ENCODE measurements at places on chromosomes 4 and X.

GRCh38 chrX:17377795-17378194 is 2.8 kb downstream of the NHS start:
- DNase-seq = no peak

GRCh38 chr4:147583876-147584275 is 33.3 kb upstream of the TMEM184C start:
- no peak for DNase-seq

DNA sequence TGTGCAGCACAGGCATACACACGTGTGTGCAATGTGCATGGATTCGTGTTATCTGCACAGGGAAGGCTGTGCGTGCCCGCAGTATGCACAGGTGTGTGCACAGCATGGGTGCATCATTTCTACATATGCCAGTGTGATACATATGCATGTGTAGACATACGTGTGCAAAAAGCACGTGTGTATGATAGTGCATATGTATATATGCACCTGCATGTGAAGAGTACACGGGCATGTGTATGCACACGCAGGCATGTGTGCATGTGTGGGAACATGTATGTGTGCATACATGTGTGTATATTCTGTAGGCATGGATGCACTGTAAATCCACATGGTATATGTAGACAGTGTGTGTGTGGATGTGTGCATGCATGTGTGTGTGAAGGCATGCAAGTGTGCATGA is 3.9 kb upstream of the ADRA2C start:
- DNase-seq = no peak

- DNase-seq = no peak
Observed at GRCh38 chr4:73917081-73917501, 47.9 kb downstream of the CXCL1 start.

GRCh38 chr4:102193145-102193544 is 152.1 kb downstream of the SLC39A8 start:
- DNase-seq = no peak

- no peak for DNase-seq
Observed at GRCh38 chr4:128665514-128665913, 144.0 kb upstream of the JADE1 start.

DNA sequence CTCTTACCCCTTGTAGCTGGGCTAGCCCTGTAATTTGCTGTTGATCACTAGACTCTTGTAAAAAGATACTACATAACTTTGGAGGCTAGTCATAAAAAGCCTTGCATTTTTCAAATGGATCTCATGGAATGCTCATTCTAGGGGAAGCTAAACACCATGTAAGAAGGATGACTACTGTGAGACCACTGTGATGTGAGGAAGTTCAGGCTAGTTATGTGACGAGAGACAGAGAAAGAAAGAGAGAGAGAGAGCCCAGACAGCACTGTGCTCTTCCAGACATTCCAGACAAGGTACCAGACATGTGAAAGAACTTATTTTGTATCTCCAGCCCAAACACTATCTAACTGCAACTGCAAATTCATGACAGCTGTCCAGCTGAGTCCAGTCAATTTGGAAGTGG is 404.6 kb upstream of the PITX2 start:
- no peak for DNase-seq

DNA sequence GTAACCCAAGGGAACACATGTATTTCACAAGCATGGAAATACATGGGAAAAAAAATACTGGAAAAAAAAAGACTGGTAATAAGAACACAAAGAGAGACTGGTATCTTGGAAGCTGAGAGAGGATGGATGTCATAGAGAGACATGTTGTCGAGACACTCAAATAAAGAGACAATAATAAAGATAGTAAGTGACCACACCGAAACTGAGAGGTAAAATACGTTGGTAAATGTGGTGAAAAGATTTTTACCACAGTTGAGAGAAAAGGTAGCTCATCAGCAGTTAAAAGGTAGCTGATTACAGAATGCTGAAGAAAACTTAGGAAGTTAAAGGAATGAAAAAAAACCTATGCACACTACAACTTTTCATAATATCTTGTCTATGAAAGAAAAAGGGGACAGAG is 81.1 kb downstream of the ARAP2 start:
- no peak for DNase-seq

DNA sequence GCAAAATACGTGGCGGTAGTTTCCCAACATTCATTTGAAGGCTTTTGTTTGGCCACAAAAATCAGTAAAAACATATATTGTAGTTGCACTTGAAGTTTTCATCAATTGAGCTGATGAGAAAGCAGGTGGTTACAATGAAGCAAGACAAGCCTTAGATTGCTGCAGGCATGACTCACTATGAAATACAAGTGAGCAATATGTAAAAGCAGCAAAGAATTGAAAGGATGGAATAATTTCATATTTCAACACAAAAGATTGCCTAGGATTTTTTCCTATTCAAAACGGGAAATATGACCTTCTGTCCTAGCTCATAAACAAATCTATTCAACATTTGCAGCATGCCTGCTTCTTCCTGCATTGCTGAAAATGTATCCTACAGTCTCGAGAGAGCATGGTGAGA is 190.9 kb upstream of the BANK1 start:
- no peak for DNase-seq

- DNase-seq = no peak
Observed at GRCh38 chrX:113892891-113893290, 691.0 kb upstream of the HTR2C start.

DNA sequence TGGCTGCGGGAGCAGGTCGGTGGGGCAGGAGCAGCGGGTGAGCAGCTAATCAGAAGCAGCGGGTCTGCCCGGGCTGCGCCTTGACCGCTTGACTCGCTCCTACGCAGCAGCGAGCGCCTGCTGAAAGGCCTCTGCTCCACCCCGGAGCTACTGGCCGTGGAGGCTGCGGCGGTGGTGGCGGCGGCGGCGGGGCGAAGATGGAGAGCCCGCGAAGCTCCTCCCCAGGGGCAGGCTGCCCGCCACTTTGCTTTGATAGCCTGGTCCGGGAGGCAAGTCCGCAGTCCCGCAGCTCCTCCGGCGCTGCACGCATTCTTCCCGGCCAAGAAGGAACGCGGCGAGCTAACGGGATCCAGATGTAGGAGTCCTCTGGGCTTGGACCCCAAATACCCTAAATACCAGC is 36.7 kb downstream of the PJA1 start:
- DNase-seq = no peak

- no peak for DNase-seq
Observed at GRCh38 chrX:24528605-24529004, 63.5 kb downstream of the PDK3 start.

GRCh38 chr4:182922501-182923284 is 5.5 kb upstream of the DCTD start:
- no peak for DNase-seq

DNA sequence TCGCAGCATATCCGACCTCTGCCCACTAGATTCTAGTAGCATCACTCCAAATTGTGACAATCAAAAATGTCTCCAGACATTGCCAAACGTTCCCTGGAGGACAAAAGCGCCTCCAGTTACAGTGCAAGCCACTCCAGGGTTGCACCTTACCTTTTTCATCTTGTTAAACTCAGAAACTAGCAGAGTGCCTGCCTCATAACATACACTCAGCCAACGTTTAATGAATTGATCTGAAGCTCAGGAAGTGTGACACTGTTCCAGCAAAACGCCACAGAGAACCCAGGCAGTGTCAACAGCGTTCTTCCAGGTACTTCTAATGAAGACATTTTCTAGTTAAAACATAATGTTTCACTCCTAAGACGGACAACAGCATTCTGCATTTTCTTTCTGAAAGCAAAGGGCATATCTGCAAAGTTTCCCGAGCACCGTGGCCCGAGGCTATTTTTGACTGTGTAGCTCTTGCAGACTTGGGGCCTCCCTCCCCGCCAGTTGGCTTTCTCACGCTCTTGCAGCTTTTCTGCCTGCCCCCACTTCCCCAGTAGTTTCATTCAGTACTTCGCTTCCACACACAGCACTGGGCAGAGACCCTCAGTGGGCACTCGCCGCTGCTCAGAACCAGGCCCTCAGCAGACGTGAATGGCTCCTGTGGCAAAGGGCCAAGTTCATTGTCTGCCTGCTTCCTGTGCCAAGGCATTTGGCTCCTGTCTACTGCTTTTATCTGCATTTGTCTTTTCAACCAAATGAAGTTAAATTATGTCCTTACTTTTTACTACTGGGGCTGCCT is 133.4 kb upstream of the TTC29 start:
- DNase-seq = no peak

DNA sequence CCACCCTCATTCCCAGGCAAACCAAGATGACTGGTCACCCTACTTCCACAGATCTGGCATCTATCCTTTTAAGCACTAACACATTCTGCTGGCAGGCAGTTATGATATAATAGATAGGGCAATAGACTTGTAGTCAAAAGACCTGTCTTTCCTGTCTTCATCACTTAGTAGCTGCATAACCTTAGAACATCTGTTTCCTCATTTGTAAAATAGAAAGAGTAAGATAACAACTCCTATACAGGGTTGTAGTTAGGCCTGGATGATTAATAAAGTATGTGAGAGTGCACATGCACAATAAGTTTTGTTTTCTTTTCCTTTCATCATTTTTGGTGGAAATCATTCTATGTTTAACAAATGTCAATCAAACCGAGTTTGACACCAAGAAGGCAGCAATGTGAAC is 72.1 kb downstream of the GPR82 start:
- DNase-seq = no peak

DNA sequence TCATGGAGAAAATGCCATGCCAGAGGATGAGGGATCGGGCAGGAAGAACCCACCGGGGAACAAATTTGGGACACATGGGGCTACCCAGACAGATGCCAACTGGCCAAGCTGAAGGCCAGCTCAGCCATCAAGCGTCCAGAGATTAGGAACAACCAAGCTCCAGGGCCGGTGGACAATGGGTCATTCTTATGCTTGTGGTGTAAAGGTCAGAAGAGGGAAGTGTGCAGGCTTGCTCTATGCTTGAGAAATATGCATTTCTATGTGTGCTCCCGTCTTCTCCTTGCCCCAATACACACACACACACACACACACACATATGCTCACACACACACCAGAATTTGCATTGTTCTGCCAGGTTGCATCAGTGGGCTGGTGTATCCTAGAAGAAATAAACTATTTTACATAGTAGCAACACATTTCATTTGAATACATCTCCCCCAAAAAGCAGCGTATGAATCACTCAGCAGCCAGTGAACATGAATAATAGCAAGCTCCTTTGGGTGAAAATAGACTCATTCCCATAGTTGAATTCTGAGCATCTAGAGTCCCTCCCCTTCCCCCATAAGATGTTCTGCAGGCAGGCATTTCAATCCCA is 201.9 kb upstream of the PPARGC1A start:
- DNase-seq = no peak

DNA sequence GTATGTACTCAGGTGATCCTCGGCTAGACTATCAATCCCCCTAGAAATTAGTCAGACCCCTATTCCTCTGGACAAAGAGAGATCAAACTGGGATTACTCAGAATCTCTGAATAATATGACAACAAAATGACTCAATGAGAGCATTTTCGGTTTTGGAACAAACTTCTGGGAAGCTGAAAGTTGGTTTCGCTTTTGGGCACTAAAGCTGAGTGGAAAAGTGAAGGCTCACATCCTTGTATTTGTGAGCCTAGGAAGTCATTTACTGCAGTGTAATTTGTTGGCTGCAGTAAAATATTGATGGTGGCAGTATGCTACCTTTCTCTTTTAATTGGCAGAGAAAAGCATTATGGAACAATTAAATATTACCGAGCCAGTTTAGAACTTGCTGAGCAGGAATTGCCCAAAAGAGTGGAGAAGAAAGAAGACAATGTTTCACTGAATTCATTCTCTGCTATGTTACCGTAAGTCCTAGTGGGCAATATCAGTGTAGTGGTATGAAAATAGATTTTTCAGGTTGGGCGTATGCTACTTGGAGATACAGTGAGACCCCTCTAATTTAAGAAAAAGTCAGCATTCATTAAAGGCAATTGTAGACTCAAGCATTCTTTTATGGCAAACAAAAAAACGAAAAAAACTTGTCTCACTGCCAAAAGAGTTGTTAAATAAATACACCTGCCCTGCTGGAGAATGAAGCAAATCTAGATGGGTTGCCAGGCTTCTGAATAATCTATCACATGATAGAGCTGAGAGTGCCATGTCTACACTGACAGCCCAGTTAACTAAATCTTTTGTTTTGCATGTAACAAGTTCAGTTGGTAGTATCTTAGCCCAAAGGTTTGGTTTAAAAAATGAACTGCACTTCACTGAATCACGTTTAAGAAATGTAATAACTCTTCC is 69.6 kb downstream of the AGTR2 start:
- DNase-seq = no peak

GRCh38 chr4:17324386-17324830 is 187.5 kb downstream of the QDPR start:
- peak; percentile 43 for DNase-seq

Measured in CD4-positive, alpha-beta T cell treated with Interleukin-15 for 4 hours (primary cell).